ENCODE measurements at places on chromosomes 5 and 9. TPM values are rescaled to one million over a fixed set of nuclear protein-coding genes. Genes with fewer than 3 reads are reported as not detected.

- peak; percentile 84 for ATAC-seq
These were observed 56.2 kb downstream of the DUSP1 start for GRCh38 chr5:172714491-172715420.

- ATAC-seq = no peak
These were observed 21.1 kb downstream of the FAT2 start for GRCh38 chr5:151570058-151570457.

The WNT8A gene
- not detected for total RNA-seq

The OBP2B gene
- total RNA-seq = not detected

Data from gastroesophageal sphincter (tissue), 4 donors.